ENCODE measurements at places on chromosomes 4 and X.

DNA sequence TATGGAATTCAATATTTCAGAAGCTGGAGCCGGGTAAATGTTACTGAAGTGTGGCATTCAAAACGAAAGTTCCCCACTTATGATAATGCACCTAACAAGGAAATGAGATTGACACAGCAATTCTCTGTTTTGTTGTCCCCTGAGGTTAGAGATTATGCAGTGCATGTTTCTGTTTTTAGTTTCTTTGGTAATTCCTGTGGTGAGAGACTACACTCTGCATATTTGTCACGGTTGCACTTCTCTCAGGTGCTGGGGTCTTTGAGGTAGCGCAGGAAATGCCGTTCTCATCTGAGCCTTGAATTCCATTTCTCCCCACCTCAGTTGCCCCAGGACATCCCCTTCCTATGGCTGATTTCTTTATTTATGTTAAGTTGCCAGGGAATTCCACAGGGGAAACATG, 15.3 kb upstream of the BEND4 start:
- no peak for DNase-seq
- no peaks in the 10 kb centered on the region for H3K4me1 ChIP-seq
- no peaks in the 10 kb centered on the region for H3K27me3 ChIP-seq
- no peak overlapping the region for H3K27ac ChIP-seq
- H3K36me3 ChIP-seq, result no peaks in the 10 kb centered on the region

DNA sequence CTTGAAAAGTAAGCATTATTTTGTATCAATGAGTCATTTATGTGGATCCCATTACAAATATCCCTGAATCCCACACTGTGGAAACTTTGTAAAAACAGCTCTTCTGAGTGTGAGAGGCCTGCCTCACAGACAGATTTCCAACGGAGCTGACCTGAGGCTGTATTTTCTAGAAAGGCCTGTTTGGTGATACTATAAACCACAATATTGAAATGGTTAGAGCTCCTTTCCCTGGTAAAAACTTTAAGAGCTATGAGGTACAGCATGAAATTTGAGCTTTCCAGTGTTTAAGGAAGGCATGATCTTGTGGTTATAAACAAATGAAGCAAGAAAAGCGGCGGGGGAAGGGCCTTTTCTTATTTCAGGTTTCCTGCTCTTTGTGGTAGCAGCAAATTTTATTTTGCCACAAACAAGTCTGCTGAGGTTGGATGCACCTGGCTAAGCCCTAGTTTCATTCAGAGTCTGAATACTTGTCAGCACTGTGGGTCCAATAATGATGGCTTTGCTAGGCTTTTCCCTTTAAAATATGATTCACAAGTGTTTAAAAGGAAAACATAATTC, 86.8 kb upstream of the ETNPPL start:
- H3K27ac ChIP-seq, result peak overlapping the region; percentile 78
- H3K36me3 ChIP-seq, result no peaks in the 10 kb centered on the region
- no peaks in the 10 kb centered on the region for H3K27me3 ChIP-seq

- no peak overlapping the region for H3K4me3 ChIP-seq
- no peaks in the 10 kb centered on the region for H3K36me3 ChIP-seq
- no peaks in the 10 kb centered on the region for H3K4me1 ChIP-seq
- no peak overlapping the region for H3K27ac ChIP-seq
- no peaks in the 10 kb centered on the region for H3K27me3 ChIP-seq
Observed at GRCh38 chr4:80875642-80876041, 154.9 kb upstream of the BMP3 start.

DNA sequence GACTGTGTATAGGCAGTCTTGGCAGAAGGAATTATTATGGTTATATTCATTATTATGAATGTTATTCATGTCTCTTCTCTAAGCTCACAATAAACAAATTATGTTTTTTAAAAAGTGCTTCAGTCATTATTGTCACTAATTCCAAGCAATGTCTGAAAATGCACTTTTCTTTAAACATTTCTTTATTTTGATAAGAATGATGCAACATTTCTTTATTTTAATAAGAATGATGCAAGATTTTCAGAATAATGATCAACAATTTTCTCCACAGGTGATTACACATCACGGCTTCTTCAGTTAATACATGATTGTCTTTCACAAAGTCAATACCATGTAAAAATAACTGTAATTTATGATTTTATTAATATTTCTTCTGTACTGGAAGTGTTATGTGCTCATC, 22.7 kb downstream of the MAGEA4 start:
- no peak overlapping the region for H3K4me3 ChIP-seq
- H3K27me3 ChIP-seq, result no peaks in the 10 kb centered on the region
- H3K4me1 ChIP-seq, result no peaks in the 10 kb centered on the region
- no peak overlapping the region for H3K27ac ChIP-seq

GRCh38 chr4:36067116-36067515, 177.2 kb downstream of the ARAP2 start:
- no peak overlapping the region for H3K4me3 ChIP-seq
- peaks cover 43% of the 10 kb centered on the region for H3K36me3 ChIP-seq
- H3K27me3 ChIP-seq, result no peaks in the 10 kb centered on the region
- H3K4me1 ChIP-seq, result no peaks in the 10 kb centered on the region
- H3K27ac ChIP-seq, result no peak overlapping the region

DNA sequence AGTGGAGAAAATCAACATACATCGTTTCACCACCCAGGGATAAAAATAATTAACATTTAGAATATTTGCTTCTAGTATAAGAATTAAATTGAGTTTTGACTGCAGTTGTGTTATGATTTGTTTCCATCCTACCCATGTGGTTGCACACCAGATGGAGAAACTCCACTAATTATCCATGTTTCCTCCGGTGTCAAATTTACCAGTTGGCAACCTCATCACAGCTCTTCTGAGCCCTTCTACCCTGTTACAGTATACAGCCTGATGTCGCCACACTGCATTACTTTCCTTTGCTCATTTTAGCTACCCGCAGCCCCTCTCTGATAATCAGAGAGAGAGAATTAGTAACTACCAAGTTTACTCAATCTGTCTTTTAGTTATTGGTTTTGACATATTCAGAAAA, 411.2 kb downstream of the DTHD1 start:
- no peak overlapping the region for H3K27ac ChIP-seq
- H3K4me3 ChIP-seq, result no peak overlapping the region
- no peak for DNase-seq
- H3K27me3 ChIP-seq, result no peaks in the 10 kb centered on the region
- no peaks in the 10 kb centered on the region for H3K36me3 ChIP-seq

DNA sequence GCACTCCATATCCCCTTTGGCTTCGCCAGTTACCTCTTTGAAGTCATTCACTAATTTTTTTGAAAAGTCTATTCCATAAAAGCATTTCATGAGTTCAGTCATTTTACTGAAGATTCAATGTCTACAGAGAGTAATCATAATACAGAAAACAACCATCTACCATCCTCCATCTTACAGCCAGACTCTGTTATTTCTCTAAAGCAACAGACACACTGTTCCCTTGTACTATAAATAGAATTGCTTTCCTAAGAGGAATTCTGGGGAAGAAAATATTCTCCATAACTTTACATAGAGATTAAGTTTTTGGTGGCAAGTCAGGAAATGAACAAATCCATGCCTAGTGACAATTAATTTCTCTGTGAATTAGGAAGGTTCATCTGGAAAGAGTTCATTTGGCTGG, 37.0 kb downstream of the XK start:
- DNase-seq, result no peak
- no peak overlapping the region for H3K27ac ChIP-seq
- no peaks in the 10 kb centered on the region for H3K36me3 ChIP-seq
- no peaks in the 10 kb centered on the region for H3K27me3 ChIP-seq
- no peak overlapping the region for H3K4me3 ChIP-seq
- H3K4me1 ChIP-seq, result no peaks in the 10 kb centered on the region

DNA sequence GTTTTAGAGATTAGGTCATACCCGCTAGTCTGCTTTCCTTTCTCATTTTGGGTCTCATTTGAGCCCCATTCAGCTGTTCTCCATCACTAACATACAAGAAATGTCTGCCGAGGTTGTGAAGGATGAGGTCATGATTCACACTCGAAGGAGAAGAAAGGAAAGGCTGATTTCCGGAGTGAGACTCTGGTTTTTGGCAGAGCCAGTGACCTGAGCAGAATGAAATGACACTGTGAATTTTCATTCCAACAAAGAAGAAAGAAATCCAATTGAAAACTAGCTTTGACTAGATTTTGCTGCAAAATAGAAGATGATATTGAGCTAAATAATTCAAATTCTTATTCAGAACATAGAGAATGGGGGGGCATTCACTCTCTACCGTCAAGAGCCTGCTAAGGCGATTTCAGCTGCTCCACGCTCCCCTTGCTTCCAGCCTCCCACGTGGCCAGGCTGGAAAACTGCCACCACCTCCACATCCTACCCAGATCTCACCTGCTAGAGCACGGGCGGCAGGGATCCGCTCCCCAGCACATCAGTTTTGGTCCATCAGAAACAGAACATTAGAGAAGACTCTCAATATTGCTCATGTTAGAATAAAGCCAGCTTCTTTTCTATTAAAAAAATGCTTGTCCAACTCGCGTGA, 39.0 kb downstream of the F11 start:
- no peaks in the 10 kb centered on the region for H3K27me3 ChIP-seq
- no peak overlapping the region for H3K27ac ChIP-seq
- H3K4me3 ChIP-seq, result no peak overlapping the region
- no peaks in the 10 kb centered on the region for H3K36me3 ChIP-seq

- H3K27me3 ChIP-seq, result no peaks in the 10 kb centered on the region
- no peaks in the 10 kb centered on the region for H3K36me3 ChIP-seq
- H3K27ac ChIP-seq, result no peak overlapping the region
- H3K4me3 ChIP-seq, result no peak overlapping the region
- no peaks in the 10 kb centered on the region for H3K4me1 ChIP-seq
- no peak for DNase-seq
Observed at GRCh38 chr4:85067342-85067741, 100.9 kb upstream of the WDFY3 start.

DNA sequence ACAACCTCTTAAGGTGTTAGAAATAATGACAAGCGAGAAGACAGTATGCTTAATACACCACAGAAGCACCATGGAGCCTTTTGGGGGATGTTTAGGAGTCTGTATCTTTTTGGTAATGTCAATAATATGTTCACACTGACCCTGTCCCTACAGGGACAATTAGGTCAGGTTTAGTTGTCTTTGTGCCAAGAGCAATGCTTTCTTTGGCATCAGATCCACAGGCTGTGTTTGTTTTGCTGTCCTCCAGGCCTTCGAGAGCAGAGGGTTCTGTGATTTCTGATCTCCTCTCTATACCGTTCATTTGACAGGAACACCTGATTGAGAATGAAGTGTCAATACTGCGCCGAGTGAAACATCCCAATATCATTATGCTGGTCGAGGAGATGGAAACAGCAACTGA, 153.8 kb downstream of the DCLK2 start:
- H3K4me3 ChIP-seq, result no peak overlapping the region
- H3K27me3 ChIP-seq, result peaks cover 23% of the 10 kb centered on the region
- H3K4me1 ChIP-seq, result no peaks in the 10 kb centered on the region
- no peak overlapping the region for H3K27ac ChIP-seq

DNA sequence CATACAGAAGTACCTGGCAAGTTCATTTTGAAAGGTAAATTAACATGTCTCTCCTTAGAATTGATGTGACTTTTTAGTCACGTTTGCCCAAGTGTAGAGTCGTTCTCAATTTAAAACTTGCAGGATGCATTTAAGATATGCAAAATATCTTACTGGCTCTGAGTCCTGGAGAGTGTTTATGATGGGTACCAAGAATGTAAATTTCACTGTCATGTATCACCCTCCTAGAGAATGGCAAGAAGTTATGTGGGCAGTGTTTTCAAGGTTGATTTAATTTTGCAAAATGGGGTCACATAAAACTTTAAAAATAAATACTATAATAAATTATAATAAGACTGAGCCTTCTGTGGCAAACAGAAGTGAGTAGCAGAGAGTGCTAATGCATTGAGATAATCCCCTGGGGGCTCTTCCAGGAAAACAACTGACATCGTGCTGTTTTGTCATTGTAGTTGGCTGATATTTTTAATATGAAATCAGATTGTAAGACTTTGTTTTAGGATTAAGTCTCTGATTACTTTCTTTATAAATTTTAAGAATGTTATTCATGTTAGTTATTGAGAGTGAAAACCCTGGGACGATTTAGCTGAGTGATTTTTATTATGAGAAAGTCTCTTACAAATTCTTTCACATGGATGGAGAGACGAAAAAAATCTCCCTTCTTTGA, 103.0 kb downstream of the AFF1 start:
- peaks cover 14% of the 10 kb centered on the region for H3K4me1 ChIP-seq
- H3K4me3 ChIP-seq, result no peak overlapping the region
- no peaks in the 10 kb centered on the region for H3K27me3 ChIP-seq
- H3K36me3 ChIP-seq, result no peaks in the 10 kb centered on the region
- H3K27ac ChIP-seq, result no peak overlapping the region
- DNase-seq, result no peak
